A549 treated with CpdA at 1 μM for 4 hours (cell line): ENCODE measurements at places on chromosomes 11 and 22. TPM values are rescaled to one million over a fixed set of nuclear protein-coding genes. Genes with fewer than 3 reads are reported as not detected.

Gene SAA2
- total RNA-seq = 0.07 TPM in 1 of 5 replicates, not detected in the others

Gene MPZL3
- 0.23 to 0.60 TPM (median 0.38 TPM) in 5 replicates for total RNA-seq

Gene HEPN1
- total RNA-seq = not detected in 5 replicates

Gene SEZ6L
- total RNA-seq = not detected in 5 replicates

Gene PKNOX2
- not detected in 5 replicates for total RNA-seq
